Frontal cortex (tissue), 4 donors: ENCODE measurements at places on chromosomes 3 and 15. TPM values are rescaled to one million over a fixed set of nuclear protein-coding genes. Genes with fewer than 3 reads are reported as not detected.

The CCDC13 gene
- 2.4 TPM for total RNA-seq

The SAXO2 gene
- total RNA-seq: 4.1 TPM

The TRIM42 gene
- not detected for total RNA-seq

The PRSS50 gene
- not detected for total RNA-seq

The WDR49 gene
- 10.6 TPM for total RNA-seq

The CFAP100 gene
- total RNA-seq: 3.7 TPM

The FBXW12 gene
- 1.6 TPM for total RNA-seq

The C3orf52 gene
- total RNA-seq: 0.41 TPM

The RIOX2 gene
- total RNA-seq: 13.9 TPM

The WNT5A gene
- total RNA-seq: 7.3 TPM
